Glomerular endothelial cell (primary cell): ENCODE measurements at places on chromosomes 11 and 22. TPM values are rescaled to one million over a fixed set of nuclear protein-coding genes. Genes with fewer than 3 reads are reported as not detected.

EHF gene
- total RNA-seq, result not detected in 2 replicates

SNX32 gene
- 0.63 TPM in 1 of 2 replicates, not detected in the other for total RNA-seq

SLCO2B1 gene
- 0.97 and 5.4 TPM in 2 replicates for total RNA-seq

NNMT gene
- total RNA-seq, result 240 and 279 TPM in 2 replicates

CAPN5 gene
- total RNA-seq, result 7.1 and 8.8 TPM in 2 replicates

CCDC90B gene
- total RNA-seq, result 59.7 and 67.6 TPM in 2 replicates

OR8H1 gene
- total RNA-seq, result not detected in 2 replicates

TRIM51 gene
- not detected in 2 replicates for total RNA-seq

NCF4 gene
- 0.41 TPM in 1 of 2 replicates, not detected in the other for total RNA-seq

CRYBB3 gene
- total RNA-seq, result 0.58 TPM in 1 of 2 replicates, not detected in the other

SCN3B gene
- 5.4 and 5.8 TPM in 2 replicates for total RNA-seq

GRCh38 chr11:111378861-111379601 lies at the start of gene POU2AF1:
POU2AF1 (minus strand) TSS chr11:111379275; CDS start chr11:111379177, 98 bp downstream.
- no peak for DNase-seq

DNA sequence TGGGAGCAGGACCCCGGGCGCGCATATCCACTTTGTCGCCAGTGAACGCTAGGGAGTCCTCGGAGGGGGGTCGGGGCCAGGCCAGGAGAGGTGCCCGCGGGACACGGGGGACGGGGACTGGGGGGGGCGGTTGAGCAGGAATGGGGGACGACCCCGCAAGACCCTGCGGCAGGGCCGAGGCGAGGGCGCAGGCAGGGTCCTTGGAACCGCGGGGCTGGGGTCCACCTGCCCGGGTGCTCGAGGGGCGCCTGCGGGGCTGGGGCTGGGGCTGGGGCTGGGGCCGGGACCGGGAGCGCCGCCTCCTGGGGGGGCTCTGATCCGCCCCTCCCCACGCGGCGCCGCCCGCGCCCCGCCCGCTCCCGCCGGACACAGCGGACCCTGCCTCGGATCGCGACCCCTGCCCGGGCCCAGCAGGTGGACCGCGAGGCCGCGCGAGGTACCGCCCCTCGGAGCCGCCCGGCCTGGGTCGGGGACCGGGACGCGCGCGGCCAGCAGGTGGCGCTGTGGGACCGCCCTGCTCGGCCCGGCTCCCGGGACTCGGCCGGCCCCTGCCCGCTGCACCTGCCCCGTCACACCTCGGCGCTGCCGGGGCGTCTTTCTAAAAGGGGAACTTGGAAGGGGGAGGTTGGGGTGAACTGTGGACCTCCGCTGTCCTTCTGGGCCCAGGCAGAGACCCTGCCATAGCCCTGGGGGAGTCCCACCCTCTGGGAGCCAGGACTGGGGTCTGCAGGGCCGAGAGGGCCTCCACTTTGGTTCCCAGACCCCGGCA lies 11.0 kb downstream of the CRELD2 start:
- DNase-seq, result no peak

- no peak for DNase-seq
These were observed 51.4 kb upstream of the SHISAL1 start for GRCh38 chr22:44363980-44364750.

DNA sequence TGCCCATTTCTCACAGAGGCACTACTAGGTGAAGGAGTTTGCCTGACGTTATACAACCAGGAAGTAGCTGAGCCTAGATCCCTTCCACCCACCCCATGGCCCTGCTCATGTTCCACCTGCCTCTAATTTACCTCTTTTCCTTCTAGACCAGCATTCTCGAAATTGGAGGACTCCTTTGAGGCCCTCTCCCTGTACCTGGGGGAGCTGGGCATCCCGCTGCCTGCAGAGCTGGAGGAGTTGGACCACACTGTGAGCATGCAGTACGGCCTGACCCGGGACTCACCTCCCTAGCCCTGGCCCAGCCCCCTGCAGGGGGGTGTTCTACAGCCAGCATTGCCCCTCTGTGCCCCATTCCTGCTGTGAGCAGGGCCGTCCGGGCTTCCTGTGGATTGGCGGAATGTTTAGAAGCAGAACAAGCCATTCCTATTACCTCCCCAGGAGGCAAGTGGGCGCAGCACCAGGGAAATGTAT lies 14.1 kb downstream of the PIK3IP1 start:
- DNase-seq, result no peak

DNA sequence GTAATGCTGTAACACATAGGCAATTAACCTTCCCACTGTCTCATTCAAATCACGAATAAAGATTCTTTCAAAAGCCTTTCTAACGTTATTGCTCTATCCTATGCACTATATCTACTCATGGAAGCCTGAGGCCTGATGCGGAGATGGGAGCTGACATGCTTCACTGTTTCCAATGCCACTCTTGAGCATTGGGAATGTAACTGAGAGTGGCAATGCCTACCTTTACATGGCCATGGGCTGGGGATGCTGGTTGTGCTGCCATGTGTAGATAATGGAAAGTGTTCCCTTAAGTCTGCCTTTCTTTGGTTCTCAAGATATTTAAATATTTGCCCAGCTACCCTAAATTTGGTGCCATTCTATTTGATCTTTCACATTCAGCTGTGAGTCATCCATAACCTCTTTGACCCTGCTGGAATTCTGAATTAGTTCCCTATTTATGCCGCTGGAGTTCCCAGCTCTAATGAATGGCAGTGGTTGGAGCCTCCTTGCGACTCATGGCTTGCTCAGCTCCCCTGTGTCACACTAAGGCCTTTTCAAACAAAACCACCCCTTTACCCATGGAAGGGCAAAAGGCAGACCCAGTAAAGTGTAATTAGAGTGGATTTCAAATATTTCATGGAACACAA lies 21.4 kb upstream of the DKK3 start:
- no peak for DNase-seq

DNA sequence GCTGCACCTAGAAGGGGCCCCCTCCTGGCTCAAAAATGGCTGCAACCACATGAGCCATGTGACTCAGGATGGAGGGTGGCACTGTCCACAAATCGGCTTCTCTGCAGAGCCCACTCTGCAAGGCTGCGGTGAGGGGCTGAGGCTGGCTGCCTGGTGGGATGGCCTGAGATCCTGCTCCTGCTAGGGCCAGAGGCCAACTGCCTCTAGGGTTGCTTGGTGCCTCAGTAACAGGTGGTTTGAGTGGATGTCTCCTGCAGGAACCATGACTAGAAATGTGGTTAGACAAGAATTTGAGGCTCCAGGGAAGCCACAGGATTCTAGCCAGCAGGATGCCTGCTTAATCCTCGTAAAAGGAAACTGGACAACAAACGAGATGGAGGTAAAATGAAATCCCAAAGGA lies 17.1 kb downstream of the PATZ1 start:
- no peak for DNase-seq

- no peak for DNase-seq
These were observed 84.2 kb downstream of the ZNF280B start for GRCh38 chr22:22424210-22424800.

DNA sequence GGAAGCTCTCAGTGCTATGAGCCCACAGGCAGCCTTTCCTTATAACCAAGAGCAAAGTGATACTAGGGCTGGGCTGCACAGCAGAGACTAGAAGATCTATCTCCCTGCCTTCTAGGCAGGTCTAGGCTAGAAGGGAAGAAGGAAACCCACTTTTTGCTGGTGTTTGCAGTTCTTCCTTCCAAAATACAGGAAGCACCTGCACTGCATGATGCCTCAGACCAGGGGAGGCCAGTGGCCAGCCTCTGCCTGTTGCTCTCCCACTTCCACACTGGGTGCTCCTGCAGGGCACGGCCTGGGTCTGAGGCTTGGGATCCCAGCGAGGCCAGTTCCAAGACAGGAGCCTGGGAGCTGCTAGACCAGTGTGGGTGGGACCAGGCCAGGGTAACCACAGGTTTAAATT lies 6.0 kb upstream of the UCP3 start:
- DNase-seq, result no peak

DNA sequence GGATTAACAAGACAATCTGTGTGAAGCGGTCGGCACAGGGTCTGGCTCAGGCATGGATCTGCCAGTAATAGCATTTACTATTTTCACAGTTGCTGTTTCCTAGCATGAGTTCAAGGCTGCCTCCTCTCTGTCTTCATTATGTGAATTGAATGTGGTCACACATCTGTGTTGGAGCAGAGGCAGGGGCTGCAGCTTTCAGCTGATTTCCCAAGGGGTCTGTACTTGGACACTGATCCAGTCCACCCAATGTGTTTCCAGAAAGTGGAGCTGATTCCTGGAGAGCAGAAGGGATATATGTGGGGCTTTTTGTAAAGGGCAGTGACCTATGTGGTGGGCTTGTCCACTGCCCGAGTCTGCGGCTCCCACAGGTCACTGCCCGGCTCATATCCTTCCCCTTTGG lies 3.5 kb upstream of the CELSR1 start:
- DNase-seq, result no peak

GRCh38 chr11:371051-371450 lies 1.8 kb downstream of the B4GALNT4 start:
- no peak for DNase-seq

- DNase-seq, result no peak
These were observed 53.3 kb downstream of the TCF20 start for GRCh38 chr22:42217019-42217751.

DNA sequence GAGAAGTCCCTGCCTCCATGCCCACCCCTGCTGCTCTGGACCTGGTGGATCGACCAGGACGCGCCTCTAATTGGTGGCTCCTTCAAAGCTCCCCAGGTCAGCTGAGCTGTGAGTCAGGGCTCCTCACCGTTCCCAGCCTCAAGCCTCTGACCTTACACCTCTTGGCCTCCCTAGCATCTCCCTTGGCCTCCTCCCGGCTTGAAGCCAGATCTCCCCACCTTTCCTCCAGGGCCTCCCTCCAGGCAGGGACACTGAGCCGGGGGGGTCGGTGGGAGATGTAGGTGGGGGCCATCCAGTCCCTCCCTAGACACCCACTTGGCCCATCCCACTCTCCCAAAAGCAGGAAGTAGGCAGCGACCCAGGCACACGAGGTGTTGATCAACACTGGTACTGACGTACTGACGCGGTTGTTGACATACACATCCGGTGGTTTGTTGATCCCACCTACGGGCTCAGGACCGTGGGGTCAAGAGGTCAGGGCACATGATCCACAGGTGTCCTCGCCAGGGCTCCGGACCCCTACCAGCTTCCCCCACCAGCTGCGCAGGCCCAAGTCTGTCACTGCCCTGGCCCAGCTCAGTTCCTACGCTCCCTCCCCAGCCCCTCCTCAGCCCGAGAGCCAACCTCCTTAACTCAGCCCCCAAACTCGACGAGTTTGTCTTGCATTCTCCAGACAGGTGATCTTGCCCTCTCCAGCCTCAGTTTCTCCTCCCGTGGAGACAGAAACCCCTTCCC lies 802 bp downstream of the ATG2A start:
- no peak for DNase-seq

DNA sequence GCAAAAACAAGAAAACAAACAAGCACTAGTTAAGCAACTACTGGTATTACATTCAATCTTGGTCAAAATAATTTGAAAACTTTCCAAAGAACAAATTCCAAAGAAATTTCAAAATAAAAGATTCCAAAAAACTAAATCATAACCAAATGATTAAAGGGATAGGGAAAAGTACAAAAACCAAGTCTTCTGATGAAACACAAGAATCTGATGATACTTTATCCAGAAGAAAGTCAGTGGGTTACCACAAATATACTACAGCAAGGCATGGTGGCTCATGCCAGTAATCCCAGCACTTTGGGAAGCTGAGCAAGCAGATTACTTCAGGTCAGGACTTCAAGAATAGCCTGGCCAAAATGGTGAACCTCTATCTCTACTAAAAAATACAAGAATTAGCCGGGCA lies 59.1 kb downstream of the NUP98 start:
- DNase-seq, result no peak

DNA sequence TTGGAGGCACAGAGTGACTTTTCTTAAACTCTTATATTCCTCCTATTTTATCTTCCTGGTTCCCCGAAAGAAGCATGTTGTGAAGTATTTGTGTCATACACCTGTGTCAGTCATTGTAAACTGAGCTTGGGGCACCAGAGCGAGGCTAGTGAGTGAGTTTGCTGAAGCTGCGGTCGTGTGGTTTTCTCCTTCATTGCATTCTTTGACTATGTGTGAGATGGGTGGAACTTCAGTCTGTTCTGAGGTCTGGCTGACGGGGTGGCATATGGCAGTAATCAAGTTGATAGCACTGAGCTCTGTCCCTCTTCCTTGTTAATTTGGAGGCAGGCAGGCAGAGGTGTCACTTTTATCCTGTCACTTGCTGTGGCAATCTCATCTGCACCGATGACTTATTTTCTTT lies 4.2 kb downstream of the VPS26B start:
- no peak for DNase-seq

DNA sequence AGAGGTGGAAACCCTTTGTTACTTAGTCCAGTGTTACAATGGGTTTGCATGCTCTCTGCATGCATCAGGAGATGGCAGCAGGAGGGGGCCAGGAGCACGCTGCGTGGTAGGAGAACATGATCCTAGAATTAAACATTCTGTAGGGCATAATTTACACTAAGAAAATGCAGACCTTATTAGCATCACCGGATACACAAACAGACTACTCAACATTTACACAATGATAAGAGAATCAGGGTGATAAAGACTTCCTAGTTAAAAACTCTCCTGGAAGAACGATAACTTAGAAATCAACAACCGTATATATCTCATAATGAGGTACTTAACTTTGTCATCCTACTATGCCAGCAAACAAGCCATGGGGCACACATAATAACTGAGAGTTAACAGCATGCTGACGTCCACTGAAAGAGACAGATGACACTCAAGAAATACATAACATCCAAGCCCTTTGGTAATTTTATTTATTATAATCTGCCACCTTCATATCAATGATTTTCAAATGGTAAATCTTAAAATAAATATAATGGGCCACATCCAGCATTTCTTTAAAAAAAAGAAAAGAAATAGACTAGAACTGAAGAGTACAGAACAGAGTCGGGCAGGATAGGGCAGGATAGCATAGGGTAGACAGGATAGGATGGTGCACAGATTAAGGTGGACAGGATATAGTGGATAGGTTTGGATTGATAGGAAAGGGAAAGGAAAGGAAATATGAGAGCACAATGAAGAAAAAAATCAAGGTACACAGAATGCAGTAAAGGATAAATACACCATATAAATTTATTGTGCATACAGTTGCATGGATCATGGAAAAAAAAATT lies 27.5 kb downstream of the CADM1 start:
- no peak for DNase-seq

GRCh38 chr11:34588701-34589100 lies 32.2 kb upstream of the EHF start:
- no peak for DNase-seq

DNA sequence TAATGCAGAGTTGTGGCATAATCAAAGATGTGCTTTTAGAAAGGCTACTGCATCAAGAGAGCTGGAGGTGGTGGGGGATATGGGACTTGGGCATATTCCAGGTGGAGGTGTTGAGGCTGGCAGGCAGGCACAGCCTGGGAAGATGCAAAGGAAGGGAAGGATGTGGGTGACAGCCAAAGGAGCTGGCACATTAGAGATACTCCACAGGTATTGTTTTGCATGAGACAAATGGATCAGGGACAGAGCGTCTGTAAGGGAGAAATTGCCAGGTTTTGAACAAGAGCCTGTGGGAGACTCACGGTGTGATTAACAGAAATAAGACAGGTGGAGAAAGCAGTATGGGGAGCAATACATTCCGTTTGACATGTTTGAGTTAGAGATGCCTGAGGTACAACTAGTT lies 263.7 kb downstream of the NELL1 start:
- DNase-seq, result no peak

- DNase-seq, result no peak
These were observed 2.1 kb upstream of the IFT27 start for GRCh38 chr22:36778020-36778419.

- DNase-seq, result no peak
These were observed 42.3 kb downstream of the SPATA19 start for GRCh38 chr11:133803026-133803425.
